Hindlimb muscle (tissue), 1 donor: ENCODE measurements at places on chromosomes 16 and 17.

- DNase-seq, result no peak
Measured at GRCh38 chr16:8323153-8323552, 267.2 kb downstream of the TMEM114 start.

DNA sequence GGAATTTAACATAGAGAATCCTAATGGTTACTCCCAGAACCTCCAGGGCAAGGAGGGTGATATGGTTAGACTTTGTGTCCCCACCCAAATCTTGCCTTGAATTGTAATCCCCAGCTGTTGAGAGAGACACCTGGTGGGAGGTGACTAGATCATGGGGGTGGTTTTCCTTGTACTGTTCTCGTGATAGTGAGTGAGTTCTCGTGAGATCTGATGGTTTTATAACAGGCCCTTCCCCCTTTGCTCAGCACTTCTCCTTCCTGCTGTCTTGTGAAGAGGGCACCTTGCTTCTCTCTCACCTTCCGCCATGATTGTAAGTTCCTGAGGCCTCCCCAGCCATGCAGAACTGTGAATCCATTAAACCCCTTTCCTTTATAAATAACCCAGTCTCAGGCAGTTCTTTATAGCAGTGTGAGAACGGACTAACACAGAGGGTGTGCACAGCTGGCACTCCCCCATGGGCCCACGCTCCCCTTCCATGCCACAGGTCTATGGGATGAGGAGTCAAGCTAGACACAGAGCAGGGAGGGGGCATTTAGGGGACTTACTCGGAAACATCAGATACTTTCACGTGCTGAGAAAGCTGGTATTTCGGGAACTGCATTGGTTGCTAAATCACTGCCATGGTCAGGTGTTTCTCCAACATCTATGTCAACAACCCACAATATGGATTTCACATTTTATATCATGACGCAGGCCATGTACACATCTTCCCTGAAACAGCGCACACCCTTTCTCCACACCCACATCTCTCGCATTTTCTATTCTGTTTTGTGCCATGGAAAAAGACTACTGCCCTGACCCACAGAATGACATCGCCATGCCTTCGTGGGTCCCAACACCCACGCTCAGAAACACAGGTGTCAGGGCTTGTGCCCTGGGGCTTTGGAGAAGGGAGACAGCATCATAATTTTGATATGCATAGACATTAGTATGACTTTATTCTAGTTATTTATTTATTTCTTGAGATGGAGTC lies 199.1 kb upstream of the GSE1 start:
- no peak for DNase-seq

GRCh38 chr17:27351759-27352158 lies 57.8 kb downstream of the WSB1 start:
- no peak for DNase-seq

- no peak for DNase-seq
Measured at GRCh38 chr17:72916991-72917390, 175.5 kb downstream of the SLC39A11 start.
